ENCODE measurements at places on chromosomes 3 and 15. TPM values are rescaled to one million over a fixed set of nuclear protein-coding genes. Genes with fewer than 3 reads are reported as not detected.

The FANCD2OS gene
- not detected for polyA plus RNA-seq

The PHLDB2 gene
- 151 TPM for polyA plus RNA-seq

The P2RY12 gene
- 0.33 TPM for polyA plus RNA-seq

GRCh38 chr3:40704224-40704623 is 179.5 kb downstream of the ZNF621 start:
- no peaks in the 10 kb centered on the region for H3K27me3 ChIP-seq
- peaks cover 4% of the 10 kb centered on the region for H3K4me1 ChIP-seq
- no peak overlapping the region for H3K27ac ChIP-seq
- DNase-seq: no peak
